ENCODE measurements at places on chromosomes 11 and 22. TPM values are rescaled to one million over a fixed set of nuclear protein-coding genes. Genes with fewer than 3 reads are reported as not detected.
A peak's percentile ranks its signal among the peaks of the same experiment; 100 is the strongest.

GRCh38 chr11:106241601-106242257 is 164.3 kb downstream of the AASDHPPT start:
- H3K4me1 ChIP-seq, result no peaks in the 10 kb centered on the region
- no peak for DNase-seq

DNA sequence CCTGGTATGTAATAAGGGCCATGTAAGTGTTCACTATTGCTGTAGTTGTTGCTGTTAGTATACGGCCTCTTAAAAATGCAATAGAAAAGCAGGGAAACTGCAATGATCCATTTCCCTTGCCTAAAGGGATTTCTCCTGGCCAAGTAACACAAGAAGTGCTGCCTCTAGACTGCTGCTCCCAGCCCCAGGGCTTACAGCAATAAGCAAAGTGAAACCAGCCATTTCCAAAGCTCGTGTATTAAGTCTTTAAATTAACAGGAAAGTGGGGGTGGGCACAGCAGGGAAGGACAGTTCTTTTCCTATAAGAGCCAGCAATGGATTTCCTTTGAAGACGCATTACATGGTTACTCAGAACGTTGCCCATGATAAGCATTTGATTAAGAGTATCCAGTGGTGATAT is 36.9 kb upstream of the WT1 start:
- no peak overlapping the region for H3K27ac ChIP-seq
- DNase-seq, result no peak
- no peak overlapping the region for H3K4me3 ChIP-seq
- H3K27me3 ChIP-seq, result no peaks in the 10 kb centered on the region
- no peaks in the 10 kb centered on the region for H3K36me3 ChIP-seq

GRCh38 chr11:117433717-117434116 is 106.1 kb downstream of the CEP164 start:
- no peaks in the 10 kb centered on the region for H3K4me1 ChIP-seq
- H3K27ac ChIP-seq, result no peak overlapping the region
- DNase-seq, result no peak
- no peaks in the 10 kb centered on the region for H3K27me3 ChIP-seq
- H3K36me3 ChIP-seq, result peaks cover 10% of the 10 kb centered on the region

- H3K4me3 ChIP-seq, result no peak overlapping the region
- no peaks in the 10 kb centered on the region for H3K36me3 ChIP-seq
- no peak for DNase-seq
- peaks cover 13% of the 10 kb centered on the region for H3K4me1 ChIP-seq
- H3K27me3 ChIP-seq, result no peaks in the 10 kb centered on the region
- H3K27ac ChIP-seq, result no peak overlapping the region
These were observed 97.6 kb downstream of the SLC1A2 start for GRCh38 chr11:35321532-35322317.

DNA sequence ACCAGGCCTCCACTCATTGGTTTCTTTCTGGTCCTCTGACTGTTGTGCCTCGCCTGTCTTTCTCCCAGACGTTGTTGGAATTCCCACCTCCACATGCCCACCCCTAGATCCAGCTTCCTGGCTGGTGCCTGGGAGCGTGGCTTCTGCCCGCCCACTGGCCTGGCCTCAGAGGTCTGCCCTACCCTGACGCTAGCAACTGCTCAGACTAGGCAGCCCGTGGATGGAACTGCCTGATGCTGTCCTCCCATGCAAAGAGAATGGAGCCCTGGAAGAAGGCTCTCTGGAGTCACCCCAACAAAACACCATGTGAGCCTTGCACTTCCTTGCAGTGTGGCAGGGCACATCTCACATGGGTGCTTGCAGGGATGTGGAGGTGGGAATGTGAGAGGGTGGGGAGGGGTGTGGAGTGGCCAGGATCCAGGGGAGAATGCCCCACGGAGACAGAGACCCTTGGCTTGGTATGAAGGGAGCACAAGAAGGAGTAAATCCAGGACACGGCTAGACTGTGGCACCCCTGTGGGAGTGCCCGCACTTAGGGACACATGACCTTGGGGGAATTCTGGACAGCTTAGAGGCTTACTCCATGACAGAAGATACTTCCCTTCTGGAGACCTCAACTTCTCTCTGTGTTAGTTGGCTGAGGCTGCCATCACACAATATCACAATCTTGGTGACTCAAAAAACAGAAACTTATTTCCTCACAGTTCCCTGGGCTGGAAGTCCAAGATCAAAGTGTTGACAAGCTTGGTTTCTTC is 22.5 kb upstream of the ADA2 start:
- H3K36me3 ChIP-seq, result no peaks in the 10 kb centered on the region
- no peak overlapping the region for H3K27ac ChIP-seq
- no peaks in the 10 kb centered on the region for H3K27me3 ChIP-seq
- no peak overlapping the region for H3K4me3 ChIP-seq

Gene NRIP3
- 2.1 TPM for total RNA-seq

DNA sequence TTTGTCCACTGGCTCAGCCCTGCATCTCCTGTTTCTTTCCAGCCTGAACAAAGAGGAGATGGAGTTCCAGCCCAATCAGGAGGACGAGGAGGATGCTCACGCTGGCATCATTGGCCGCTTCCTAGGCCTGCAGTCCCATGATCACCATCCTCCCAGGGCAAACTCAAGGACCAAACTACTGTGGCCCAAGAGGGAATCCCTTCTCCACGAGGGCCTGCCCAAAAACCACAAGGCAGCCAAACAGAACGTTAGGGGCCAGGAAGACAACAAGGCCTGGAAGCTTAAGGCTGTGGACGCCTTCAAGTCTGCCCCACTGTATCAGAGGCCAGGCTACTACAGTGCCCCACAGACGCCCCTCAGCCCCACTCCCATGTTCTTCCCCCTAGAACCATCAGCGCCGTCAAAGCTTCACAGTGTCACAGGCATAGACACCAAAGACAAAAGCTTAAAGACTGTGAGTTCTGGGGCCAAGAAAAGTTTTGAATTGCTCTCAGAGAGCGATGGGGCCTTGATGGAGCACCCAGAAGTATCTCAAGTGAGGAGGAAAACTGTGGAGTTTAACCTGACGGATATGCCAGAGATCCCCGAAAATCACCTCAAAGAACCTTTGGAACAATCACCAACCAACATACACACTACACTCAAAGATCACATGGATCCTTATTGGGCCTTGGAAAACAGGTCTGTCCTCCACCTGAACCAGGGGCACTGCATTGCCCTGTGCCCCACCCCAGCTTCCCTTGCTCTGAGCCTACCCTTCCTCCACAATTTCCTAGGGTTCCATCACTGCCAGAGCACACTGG is 5.0 kb downstream of the FTH1 start:
- H3K4me1 ChIP-seq, result peaks cover 55% of the 10 kb centered on the region
- peak overlapping the region; percentile 100 for H3K27ac ChIP-seq
- H3K4me3 ChIP-seq, result no peak overlapping the region
- no peaks in the 10 kb centered on the region for H3K27me3 ChIP-seq
- H3K36me3 ChIP-seq, result peaks cover 50% of the 10 kb centered on the region
- DNase-seq, result no peak

DNA sequence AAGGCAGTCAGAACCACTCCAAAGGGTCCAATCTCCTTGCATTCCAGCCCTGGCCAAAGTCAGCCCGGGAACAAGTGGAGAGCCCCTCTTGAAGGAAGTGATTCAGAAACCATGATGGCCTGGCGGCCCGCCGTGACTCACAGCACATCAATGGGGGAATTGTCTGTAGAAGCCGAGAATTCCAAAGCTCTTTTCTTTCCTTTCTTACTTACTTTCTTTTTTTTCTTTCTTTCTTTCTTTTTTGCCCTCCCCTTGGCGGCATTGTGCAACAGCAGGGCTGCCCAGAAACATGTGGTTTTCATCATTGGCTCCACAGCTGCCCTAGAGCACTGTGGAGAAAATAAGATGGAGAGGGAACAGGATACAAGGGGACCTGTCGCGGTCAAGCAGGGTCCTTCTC is 140.2 kb upstream of the TIMP3 start:
- H3K4me3 ChIP-seq, result no peak overlapping the region
- peak overlapping the region; percentile 70 for H3K27ac ChIP-seq
- H3K36me3 ChIP-seq, result no peaks in the 10 kb centered on the region
- no peaks in the 10 kb centered on the region for H3K27me3 ChIP-seq
- H3K4me1 ChIP-seq, result peaks cover 19% of the 10 kb centered on the region

Gene SLC25A1
- total RNA-seq, result 74.7 TPM

GRCh38 chr11:2089536-2090165 is 49.5 kb downstream of the IGF2 start:
- DNase-seq, result no peak
- H3K4me1 ChIP-seq, result peaks cover 21% of the 10 kb centered on the region
- no peaks in the 10 kb centered on the region for H3K36me3 ChIP-seq

Gene OR5B21
- total RNA-seq, result not detected

GRCh38 chr11:70397336-70397982 is 870 bp upstream of the CTTN start:
- no peak for DNase-seq
- peaks cover 53% of the 10 kb centered on the region for H3K4me1 ChIP-seq
- H3K4me3 ChIP-seq, result peak overlapping the region; percentile 93
- peaks cover 9% of the 10 kb centered on the region for H3K36me3 ChIP-seq
- H3K27me3 ChIP-seq, result no peaks in the 10 kb centered on the region

DNA sequence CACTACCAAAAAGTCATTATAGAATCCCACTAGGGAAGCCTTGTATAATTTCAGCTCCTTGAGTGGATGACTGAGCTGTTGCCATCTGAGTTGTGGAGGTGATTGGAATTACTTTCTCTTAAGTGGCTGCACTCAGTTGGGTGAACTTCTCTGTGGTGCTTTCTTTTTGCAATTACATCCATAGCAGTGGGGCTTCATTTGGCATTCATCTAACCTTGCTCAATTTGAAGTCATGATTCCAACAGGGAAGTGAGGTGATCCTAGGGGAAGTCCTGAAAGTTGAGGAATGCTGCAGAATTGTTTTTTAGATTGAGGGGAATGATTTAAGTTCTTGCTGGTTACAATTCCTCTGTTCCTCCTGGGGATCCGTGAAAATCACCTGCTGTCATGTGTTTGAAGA is 39.6 kb downstream of the ARHGAP42 start:
- H3K27me3 ChIP-seq, result no peaks in the 10 kb centered on the region
- no peak overlapping the region for H3K27ac ChIP-seq
- no peaks in the 10 kb centered on the region for H3K36me3 ChIP-seq
- H3K4me1 ChIP-seq, result no peaks in the 10 kb centered on the region
- no peak overlapping the region for H3K4me3 ChIP-seq

Gene SSTR3
- not detected for total RNA-seq

Gene TRIM66
- total RNA-seq, result 3.0 TPM

- H3K4me3 ChIP-seq, result no peak overlapping the region
- no peaks in the 10 kb centered on the region for H3K27me3 ChIP-seq
- DNase-seq, result no peak
- H3K27ac ChIP-seq, result no peak overlapping the region
These were observed 37.3 kb upstream of the TECTA start for GRCh38 chr11:121063728-121064127.

Gene FOSL1
- total RNA-seq, result 8.7 TPM

Gene TNNI2
- total RNA-seq, result not detected

DNA sequence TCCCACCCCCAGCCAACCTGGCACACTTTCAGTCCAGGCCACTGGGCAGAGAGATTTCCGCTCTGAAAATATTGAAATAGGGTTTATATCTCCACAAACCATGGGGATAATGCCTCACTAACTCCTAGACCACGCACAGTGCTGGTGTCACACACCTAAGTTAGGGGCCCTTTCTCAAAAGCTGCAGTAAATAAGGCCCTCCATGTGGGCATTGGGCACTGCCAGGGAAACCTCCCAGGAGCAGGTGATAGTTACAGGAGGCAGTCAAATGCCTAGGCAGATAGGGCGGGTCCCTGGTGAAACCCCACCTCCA is 3.1 kb upstream of the IL10RA start:
- no peaks in the 10 kb centered on the region for H3K36me3 ChIP-seq
- no peak overlapping the region for H3K4me3 ChIP-seq
- no peak for DNase-seq

Gene BRSK2
- 2.7 TPM for total RNA-seq

Gene CD248
- total RNA-seq, result 37.8 TPM

Gene RBX1
- total RNA-seq, result 35.6 TPM

GRCh38 chr22:50199829-50200460 is 866 bp upstream of the SELENOO start:
- no peak for DNase-seq
- H3K36me3 ChIP-seq, result peaks cover 51% of the 10 kb centered on the region
- H3K27me3 ChIP-seq, result no peaks in the 10 kb centered on the region
- peak overlapping the region; percentile 83 for H3K27ac ChIP-seq
- H3K4me3 ChIP-seq, result peak overlapping the region; percentile 96

Gene UCP3
- total RNA-seq, result 1.3 TPM

DNA sequence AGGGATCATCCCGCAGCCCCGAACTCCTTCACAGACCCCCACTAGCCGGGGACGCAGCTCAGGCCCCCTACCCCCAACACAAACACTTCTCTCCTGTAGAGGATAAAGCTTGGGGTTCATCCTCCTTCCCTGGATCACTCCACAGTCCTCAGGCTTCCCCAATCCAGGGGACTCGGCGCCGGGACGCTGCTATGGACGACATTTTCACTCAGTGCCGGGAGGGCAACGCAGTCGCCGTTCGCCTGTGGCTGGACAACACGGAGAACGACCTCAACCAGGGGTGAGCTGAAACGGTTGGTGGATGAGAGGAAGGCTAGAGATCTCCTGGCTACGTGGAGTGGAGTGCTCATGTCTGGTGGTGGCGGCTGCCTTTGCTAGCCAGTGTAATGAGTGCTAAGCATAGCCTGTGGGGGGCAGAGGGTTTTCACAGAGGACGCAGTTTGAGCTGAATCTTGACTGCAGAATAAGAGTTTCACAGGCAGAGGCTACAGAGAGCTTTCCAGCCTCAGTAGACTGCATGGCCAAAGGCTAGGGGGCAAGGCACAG is 580 bp downstream of the ILK start:
- peak overlapping the region; percentile 99 for H3K4me3 ChIP-seq
- peaks cover 84% of the 10 kb centered on the region for H3K4me1 ChIP-seq
- peaks cover 42% of the 10 kb centered on the region for H3K36me3 ChIP-seq
- H3K27ac ChIP-seq, result peak overlapping the region; percentile 98
- H3K27me3 ChIP-seq, result no peaks in the 10 kb centered on the region
- peak; percentile 92 for DNase-seq

DNA sequence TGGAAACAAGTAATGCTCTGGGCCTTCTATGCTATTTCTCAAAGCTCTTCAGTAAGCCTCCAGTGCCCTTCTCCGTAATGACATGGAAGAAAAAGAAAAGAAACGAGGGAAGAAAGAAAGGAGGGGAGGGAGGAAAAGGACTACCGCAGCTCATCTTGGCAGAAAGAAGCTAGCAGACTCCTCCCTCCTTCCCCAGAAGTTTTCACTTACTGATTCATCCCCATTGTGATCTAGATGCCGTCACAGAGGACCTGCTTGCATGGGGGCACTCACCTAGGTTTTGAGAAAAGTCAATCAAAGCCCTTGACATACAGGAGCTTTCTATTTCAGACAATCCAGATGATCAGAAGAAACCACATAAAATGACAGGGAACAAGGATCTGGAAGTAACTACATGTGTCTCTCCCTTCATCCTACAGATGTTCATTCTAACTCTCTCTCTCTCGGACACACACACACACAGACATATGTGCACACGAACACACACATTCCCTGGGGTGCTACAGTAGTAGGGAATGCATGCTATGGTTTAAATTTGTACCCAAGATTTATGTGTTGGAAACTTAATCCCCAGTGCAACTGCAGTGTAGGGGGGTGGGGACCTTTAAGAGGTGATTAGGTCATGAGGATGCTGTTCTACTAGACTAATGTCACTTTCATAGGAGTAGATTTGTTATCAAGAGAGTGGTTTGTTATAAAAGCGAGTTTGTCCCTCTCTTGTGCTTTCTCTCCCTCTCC is 37.6 kb upstream of the RCN1 start:
- DNase-seq, result no peak
- H3K4me3 ChIP-seq, result no peak overlapping the region
- no peaks in the 10 kb centered on the region for H3K36me3 ChIP-seq
- no peaks in the 10 kb centered on the region for H3K4me1 ChIP-seq
- no peak overlapping the region for H3K27ac ChIP-seq

All from esophagus muscularis mucosa (tissue), 4 donors.